ENCODE measurements at places on chromosomes 16 and 17.

GRCh38 chr17:50550661-50551432 is 3.9 kb downstream of the SPATA20 start:
- no peak for DNase-seq

- DNase-seq, result no peak
Observed at GRCh38 chr16:52727849-52728248, 180.9 kb upstream of the TOX3 start.

DNA sequence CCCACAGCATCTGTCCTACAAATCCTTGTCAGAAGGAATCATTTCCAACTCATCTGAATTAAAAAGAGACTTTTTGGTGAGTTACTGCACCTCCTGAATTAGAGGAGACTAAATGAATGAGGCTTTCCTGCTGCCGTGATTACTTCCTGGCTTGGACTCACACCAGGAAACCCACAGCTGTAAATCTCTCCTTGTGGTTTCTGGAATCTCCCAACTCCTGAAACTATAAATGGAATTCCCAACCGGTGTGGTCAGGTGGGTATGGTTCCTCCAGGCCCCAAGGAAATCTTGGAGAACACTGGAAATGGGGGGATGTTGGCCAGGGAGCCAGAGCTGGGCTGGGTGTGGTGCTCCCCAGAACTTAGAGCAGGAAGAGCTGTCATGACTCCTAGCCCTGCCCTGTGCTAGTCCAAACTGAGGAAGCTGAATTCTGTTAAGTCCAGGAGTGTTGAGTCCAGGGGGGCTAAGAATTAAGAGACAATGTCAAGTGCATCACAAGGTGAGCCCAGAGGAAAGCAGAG is 216.4 kb downstream of the GSG1L start:
- no peak for DNase-seq

DNA sequence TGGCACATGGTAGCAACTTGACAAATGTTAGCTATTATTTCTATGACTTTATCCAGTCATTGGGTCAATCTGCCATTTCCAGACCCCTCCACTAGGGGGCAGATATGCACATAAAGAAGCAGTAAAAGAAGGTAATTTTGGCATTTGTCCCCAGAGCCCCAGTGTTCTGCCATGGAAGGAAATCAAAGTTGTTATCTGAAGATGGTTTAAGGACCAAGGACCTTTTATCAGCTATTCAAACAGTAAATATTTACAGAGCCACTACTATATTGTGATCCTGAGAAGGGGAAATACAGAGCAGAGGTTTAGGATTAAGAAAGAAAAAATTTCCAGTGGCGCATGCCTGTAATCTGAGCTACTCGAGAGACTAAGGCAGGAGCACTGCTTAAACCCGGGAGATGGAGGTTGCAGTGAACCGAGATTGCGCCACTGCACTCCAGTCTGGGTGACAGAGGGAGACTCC is 20.0 kb downstream of the TRAF4 start:
- no peak for DNase-seq

DNA sequence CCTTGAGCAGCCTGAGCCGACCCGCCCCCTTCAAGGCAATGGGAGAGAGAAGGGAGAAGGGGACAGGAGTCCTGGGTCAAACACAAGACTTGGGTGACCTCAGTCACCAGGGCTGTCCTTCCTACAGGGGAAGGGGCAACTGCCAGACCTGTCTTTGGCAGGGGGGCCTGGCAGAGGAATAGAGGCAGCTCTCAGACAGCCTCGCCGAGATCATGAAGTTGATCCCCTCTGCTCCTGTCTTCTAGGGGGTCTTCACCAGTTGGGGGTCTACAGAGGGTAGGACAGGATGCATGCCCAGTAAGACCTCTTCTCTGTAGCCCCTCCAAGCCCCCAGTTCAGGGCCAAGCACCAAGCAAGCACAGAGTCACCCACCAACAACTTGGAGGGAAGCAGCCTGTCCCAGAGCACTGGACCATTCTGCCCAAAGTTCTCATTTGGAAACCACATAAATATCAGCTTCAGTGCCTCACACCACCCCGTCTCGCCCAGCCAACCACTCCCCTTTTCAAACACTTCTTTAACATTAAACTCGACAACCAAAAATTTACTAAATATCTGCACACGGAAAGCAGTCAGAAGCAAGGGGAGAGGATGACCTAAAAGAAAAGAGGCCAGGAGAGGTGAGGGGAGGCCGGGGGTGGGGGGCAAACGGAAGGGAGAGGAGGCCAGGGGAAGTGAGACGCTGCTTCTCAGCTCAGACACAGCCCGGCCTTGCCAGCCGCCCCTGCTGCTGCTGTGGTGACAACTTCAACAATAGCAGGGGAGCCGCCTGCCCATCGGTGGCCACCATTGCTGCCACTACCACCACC is 7.7 kb downstream of the DOK4 start:
- no peak for DNase-seq

DNA sequence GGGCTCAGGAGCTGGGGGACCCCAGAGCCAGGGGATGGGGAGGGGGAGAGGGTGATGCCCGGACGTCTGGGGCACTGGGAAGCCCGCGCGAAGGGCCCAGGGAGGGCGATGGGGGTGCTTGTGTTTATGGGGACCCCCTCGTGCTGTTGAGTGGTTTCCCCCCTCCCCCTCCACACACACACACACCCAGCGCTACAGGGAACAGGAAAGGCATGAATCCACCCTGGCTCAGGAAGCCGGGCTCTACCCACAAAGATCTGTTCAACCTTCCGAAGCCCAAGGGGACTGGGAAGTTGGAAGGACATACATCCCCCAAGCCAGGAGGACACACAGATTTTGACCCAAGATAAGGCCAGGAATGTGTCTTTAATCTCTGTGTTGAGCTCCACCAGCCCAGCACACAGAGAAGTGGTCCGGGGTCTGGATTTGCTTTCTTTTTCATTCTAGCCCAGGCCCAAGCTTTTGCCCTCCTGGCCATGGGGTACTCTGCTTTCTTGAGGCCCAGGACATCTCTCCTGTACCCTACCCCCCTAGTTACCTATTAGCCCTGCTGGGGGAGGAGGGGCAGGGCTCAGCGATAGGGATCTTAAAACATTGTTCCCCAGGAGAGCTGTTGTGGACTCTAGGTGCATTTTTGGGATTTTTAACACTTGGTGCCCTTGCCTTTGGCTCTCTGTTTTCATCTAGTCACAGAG is 1.2 kb downstream of the UBALD2 start:
- no peak for DNase-seq

DNA sequence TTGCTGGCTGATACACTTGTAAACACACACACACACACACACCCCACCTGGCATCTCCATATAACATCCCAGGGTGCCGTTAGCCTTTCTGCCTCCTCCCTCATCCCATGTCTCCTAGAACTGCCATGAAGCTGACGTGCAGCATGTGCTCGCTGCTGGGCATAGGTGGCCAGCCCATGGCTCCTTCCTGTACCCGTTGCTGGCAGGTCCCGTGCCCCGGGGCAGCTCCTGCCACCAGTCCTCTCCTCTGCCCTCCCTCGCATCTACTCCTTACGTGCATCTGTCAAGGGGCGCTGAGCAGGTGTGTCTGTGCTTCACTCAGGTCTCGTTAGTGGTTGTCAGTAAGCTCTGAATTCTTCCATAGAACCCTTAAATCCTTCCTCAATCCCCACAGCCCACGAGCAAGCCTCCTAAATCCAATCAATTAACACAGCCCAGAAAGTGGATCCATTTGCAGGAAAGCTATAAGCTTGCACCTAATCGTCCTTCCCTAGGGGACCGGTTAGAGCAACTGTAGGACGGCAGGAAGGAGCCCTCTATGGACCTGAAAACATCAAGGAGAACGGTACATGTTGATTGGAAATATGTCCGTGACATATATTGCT is 218.1 kb upstream of the FOXF1 start:
- DNase-seq, result no peak

- DNase-seq, result no peak
Observed at GRCh38 chr17:50758524-50758923, 8.8 kb downstream of the ANKRD40CL start.

DNA sequence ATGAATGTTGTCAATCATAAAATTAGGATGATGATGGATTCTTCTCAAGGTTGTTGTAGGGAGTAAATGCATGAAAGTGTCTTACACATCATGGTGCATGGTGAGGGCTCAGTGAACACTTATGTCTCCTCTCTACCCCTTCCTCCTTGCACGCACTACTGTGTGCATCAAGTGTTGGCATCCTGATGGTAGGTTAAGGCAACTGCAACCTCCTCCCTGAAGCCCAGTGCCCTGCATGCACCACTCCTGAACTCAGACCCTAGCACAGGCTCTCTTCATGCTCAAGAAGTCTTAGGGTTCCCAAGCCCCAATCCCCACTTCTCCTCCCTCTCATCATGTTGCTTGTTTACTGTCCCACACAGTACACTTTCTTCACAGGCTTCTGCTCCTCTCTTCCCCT is 105.8 kb upstream of the DNAH9 start:
- DNase-seq, result no peak

- no peak for DNase-seq
Observed at GRCh38 chr16:85187886-85188285, 75.6 kb upstream of the CIBAR2 start.

DNA sequence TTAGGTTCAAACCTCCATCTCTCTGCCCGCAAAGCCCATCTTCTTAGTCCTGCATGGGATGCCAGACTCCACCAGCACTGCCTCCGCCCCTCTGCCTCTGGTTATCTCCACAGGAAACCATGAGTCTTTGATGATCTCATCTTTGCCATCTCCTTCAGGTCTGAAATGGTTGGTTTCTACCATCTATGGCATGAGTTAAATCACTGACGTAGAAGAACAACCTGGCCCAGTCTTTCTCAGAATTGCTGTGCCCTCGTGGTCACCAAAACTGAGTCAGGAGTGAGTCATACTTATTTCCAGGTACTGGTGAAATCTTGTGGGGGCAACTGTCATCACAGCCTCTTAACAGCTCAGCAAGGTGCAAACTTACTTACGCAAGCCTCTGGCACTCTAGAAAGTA is 468.7 kb upstream of the C16orf82 start:
- no peak for DNase-seq
